ENCODE measurements at places on chromosomes 13 and 19.
A peak's percentile ranks its signal among the peaks of the same experiment; 100 is the strongest.

DNA sequence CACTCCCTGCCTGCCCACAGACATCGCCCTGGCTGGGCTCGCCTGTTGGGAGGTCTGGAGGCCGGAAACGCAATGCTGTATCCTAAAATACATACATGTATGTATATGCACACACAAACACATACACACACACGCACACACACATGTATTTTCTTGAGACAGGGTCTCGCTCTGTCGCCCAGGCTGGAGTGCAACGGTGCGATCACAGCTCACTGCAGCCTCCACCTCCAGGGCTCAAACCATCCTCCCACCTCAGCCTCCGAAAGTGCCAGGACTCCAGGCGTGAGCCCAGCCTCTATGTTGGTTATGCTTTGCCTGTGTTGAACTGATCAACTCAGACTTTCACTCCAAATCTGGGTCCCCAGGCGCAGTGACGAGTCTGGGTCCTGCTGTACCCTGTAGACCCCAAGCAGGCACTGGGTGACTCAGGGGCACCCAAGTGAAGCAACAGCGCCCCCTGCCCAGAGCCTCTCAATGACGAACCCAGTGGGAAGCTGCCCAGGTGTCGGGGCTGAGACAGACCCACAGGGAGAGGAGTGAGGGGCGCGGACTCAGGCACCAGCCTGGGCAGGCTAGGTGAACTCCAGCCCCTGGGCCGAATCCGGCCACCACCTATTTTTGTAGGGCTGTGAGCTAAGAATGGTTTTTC lies 27.4 kb upstream of the CACTIN start:
- no peak for DNase-seq

GRCh38 chr13:110177790-110178189 lies 129.2 kb downstream of the COL4A1 start:
- DNase-seq: no peak

- DNase-seq: no peak
Observed at GRCh38 chr19:32346901-32347300, 1.5 kb downstream of the ZNF507 start.

DNA sequence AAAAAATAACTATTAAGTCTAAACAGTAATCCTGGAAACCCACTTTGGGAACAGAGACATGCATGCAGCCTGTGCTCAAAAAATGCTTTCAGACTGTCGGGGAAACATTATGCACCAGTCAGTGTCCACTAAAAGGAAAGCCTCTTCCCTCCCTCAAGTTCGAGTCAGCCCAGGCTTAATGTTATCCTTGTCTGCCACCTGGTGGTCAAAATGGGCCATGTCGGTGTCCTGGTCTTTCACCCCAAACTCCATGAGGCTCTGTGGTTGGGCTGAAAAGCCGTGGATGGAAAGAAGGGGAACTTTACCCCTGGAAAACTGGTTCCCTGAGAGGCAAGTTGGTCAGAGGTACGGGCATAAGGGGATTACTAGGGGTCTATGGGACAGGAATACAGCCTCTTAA lies 88.4 kb upstream of the ZNF492 start:
- no peak for DNase-seq

DNA sequence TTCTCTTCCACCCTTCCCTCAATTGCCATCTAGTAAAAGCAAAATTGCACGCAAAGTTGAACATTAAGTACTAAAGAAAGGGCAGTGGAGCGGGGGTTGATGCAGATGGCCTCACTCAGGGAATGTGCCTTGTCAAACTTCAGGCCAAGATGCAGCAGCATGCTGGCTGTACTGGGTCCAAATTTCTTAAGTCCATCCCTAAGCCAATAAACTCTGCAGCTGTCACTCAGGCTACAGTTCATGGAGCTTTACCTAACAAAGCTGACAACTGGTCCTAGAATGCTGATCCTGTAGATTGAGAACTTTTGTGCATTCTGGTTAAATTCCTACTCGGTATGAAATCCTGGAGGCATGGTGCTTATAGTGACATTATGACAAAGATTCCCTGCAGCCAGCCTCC lies 88.4 kb downstream of the FOXO1 start:
- DNase-seq: no peak

GRCh38 chr19:5212101-5212500 lies 128.5 kb downstream of the PTPRS start:
- no peak for DNase-seq

- no peak for DNase-seq
Observed at GRCh38 chr13:28128030-28128429, 10.3 kb upstream of the PAN3 start.

- DNase-seq: no peak
Observed at GRCh38 chr13:110166598-110166997, 140.4 kb downstream of the COL4A1 start.

GRCh38 chr19:42244347-42245220 lies 2.2 kb upstream of the GSK3A start:
- peak; percentile 89 for DNase-seq

Measured in iPS DF 19.7 (cell line).